Retinal pigment epithelial cell (primary cell): ENCODE measurements at places on chromosomes 12 and 14.

- DNase-seq: no peak
Observed at GRCh38 chr12:109714913-109715244, 1.3 kb downstream of the FAM222A start.

GRCh38 chr12:81141217-81141616, 63.3 kb downstream of the ACSS3 start:
- DNase-seq: no peak

DNA sequence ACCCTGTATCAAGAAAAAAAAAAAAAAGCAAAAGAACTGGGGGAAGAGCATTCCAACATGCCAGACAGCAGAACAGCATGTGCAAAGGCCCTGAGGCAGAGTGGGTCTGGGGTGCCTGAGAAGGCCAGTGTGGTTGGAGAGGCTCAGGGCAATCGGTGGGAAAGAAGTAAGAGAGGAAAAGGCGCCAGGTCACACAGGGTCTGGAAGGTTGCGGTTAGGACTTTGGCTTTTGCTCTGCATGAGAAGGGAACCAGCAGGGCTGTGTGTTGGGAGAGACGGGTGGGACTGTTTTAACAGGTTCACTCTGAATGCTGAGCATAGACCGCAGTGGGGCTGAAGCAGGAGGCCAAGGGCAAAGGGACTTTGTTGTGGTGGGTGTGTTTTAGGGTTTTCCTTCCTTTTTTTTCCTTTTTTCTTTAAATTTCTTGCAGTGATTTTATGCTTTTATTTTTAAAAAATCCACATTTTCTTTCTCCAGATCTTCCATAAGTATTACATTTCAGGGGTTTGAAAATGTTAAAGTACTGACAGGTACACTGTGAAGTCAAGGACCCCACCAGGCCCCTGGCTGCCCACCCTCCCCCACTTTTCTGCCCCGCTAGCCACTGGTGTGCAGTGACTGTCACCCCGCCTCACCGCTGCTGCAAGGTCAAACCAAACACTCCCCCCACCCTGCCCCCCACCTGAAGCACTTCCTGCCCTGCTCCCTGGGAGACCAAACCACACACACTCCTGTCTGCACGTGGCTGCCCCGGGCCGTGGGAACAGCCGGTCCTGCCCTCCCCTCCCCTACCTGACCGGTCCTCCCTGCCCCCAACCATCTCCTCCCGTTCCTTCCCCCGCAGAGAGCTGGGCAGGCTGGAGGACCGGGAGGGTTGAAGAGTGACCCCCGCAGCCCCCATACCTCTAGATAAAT, 30.0 kb downstream of the DTX1 start:
- no peak for DNase-seq

DNA sequence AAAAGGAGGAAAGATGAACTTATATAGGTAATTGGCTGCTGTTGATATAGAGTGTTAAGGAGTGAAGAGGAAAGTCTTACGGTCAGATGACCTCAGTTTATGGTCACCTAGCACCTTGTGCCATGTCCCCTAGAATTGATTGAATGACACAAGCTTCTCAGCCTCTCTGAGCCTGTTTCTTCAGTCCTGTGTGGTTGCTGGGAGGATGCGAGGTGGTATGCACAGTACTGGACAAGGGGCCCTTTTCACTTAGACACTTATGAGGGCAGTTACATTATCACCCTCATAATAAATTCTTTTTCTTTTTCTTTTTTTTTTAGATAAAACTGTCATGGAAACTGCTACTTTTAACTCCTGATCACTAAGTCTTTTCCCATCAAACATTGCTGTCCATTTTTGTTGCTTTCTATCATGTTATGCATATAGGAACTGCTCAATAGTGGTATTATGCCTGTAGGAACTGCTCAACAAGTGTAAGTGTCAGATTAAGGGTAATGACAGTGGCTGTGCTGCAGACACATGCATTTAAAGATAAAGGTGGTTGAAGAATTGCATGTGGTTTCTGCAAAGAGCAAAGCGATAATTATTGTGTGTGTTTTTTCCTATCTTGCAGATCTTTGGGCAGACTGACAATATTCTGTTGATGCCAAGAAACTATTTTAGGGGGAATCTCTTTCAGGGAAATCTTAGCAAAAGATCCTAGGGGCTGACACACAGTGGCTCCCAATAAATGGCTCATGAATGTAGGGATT, 11.6 kb downstream of the ANO6 start:
- DNase-seq: no peak

GRCh38 chr14:75446447-75446846, 18.6 kb downstream of the JDP2 start:
- no peak for DNase-seq

DNA sequence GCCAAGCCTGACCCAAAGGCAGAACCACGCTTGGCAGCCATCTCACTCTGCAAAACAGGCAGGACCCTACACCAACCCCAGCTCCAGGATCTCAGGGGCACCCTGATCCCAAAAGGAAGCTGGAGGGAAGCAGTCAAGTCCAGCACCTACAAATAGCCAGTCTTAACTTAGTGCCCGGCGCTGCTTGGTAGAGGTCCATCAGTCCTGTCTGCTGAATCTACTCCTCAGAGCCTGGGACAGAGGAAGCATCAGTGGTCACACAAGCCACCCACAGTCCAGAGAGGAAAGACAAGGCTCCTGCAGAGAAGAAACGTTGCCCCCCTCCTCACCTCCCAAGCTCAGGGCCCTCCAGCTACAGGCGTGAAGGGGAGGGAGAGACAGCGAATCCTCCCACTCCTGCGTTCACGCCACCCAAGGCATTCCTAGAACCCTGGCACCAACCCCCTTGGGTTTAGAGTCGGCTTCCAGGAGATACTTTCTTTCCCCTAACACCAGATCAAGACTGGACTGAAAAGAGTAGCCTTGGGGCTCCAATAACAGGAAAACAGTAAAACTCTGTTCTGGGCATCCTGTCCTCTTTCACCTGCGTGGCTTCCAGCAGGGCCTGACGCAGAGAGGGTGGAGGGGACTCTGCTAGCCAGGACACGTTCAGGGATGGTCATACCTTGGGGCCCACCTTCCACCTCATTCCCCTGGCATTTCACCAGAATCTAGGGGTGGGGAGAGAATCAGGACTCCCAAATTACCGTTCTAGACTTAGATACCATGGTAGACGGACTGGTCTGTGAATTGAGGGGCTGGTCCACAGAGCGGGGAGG, 1.2 kb downstream of the PXN start:
- DNase-seq: no peak

DNA sequence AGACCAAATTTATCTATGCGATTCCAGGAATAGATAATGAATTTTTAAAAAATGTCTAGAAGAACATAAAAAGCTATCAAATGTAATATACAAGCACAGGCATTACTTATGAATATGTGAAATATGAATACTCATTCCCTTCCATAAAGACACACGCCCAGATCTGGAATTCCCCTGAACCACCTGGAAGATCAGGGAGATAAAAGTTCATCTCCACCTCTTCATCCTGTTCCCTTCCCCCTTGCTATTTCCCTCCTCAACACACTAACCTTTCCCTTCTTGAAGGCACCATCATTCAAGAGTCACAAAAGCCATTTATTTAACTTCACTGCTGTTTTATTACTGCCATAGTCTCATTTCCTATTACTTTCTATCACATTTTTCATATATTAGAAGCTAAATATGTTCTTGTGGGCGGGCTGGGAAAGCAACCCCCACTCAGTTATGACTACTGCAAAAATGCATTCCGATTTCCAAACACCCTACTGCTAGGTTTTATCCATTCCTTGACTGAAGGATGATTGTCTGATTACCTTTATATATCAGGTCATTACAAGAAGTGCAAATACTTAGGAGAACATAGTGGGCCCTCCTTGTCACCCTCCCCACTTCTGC, 16.1 kb downstream of the FGD6 start:
- DNase-seq: no peak

GRCh38 chr12:128643155-128643554, 180.6 kb downstream of the SLC15A4 start:
- DNase-seq: no peak

GRCh38 chr12:45986641-45987339, 3.6 kb downstream of the SCAF11 start:
- no peak for DNase-seq

DNA sequence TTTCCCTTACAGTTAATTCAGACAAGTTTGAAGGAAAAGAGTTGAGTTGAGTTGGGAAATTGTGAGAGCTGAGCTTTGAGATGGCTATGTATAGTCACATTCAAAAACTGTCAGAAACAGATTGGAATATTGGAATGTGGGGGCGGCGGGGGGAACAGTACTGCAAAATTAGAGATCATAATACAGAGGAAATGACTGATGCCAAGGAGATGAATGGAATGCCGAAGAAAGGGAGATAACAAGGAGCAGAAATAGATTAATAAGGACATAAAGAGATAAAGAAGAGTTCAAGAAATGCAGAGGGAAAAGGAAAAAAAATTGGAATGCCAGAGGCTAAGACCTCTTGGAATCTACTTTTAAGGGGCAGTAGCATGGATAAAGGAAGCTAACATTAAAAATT, 3.2 kb upstream of the OR4K5 start:
- no peak for DNase-seq

DNA sequence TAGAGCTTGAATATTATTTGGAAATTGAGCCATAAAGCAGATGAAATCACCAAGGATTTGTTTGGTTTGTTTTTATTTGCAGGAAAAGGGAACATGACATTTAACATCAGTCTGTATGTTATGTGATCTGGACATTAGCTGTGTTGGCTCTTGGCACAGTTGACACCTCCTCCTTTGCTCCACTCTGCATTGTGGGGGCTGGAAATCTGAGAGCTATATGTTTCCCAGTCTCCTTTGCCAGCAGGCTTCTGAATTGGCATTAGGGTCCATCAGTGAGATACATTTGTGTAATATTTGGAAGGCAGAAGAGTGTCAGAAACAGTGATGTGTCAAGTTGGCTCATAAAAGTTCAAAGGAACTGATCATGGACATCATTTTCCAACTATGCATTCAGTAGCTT, 322.1 kb upstream of the ATP2B1 start:
- DNase-seq: no peak

DNA sequence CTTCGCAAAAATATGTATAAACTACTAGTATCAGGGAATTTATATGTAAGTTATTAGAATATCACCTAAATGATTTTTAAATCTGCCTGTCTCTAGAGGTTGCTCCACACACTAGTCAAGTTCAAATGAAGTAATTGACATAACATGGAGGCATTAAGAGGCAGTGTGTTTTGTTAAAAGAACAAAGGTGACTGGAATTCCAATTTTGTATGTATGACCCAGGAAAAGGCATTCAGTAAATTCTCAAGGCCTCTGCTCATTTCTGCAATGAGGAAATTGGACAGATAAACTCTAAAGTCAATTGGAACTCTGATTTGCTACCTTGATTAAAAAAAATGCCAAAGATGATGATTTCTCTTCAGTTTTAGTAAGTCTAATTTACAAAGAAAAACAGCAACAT, 117.1 kb downstream of the NAV3 start:
- no peak for DNase-seq

DNA sequence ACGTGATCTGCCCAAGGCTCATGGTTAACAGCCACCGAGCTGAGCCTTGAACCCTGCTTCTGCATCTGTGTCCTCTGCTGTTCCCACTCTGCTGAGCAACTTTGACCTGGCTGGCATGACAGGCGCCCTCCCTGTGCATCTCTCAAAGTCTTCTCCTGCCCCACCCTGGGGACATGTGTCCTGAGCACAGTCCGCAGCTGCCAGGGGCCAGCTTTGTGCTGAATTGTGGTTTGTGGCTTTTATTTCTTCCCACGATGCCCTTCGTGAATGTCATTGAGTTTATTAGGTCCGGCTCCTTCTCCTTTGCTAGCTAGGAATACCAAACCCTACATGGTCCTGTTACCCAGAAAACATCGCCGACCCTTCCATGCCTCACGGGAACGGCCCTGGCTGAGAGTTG, 161.0 kb downstream of the TSPAN9 start:
- DNase-seq: no peak

- DNase-seq: no peak
Observed at GRCh38 chr12:92675092-92675865, 27.5 kb upstream of the PLEKHG7 start.

DNA sequence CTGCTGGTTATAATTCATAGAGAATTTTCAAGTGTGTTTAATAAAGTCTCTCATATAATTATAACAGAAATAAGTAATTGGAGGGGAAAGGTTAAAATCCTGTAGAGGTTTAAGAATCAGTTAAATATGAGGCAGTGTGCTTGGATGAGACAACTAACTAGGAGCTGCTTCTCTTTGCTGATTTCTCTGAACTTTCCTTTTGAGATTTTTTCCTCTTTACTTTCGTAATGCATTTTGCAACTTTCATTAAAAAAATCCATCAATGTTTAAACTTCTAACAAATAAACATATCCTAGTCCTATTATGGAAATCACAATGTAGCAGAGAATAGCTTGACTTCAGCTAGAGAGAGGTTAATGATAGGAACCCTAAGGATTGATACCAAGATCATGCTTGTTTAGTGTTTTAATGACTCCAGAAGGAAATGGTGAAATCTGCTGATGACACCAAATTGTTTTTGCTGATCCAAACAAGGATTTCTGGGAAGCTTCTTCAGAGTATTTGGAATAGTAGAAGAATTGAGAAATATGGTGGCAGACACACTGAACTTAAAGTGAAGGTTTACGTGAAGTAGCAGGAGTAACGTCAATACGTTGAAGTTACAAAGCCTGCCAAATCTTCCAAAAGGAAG, 122.6 kb downstream of the RAD51B start:
- DNase-seq: no peak

- no peak for DNase-seq
Observed at GRCh38 chr14:59337141-59337611, 128.0 kb downstream of the GPR135 start.

DNA sequence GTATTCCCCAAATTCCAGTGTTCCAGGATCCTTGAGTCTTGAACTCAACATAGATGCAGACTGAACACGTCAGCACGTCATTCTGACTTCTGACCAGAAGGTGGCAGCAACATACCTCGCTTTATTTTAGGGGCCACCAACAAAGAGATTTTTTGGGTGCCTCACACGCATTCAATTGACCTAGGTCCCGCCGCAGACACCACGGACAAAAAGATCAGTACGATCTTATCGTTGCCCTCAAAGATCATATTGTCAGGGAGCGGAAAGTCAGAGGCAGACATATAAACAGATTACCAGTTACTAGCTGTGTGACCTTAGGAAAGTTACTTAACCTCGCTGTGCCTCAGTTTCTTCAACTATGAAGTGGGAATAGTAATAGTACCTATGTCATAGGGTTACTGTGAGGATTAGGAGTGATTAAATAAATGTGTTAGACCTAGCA, 6.5 kb upstream of the PRPH start:
- DNase-seq: no peak

GRCh38 chr14:78595797-78596196, 425.6 kb downstream of the NRXN3 start:
- no peak for DNase-seq

- DNase-seq: no peak
Observed at GRCh38 chr14:89899917-89900663, 54.4 kb downstream of the EFCAB11 start.

GRCh38 chr14:96376093-96376492, 12.8 kb downstream of the GSKIP start:
- no peak for DNase-seq

GRCh38 chr14:98298481-98299244, 973.3 kb downstream of the BCL11B start:
- DNase-seq: no peak
